ENCODE measurements at places on chromosomes 16 and 17. TPM values are rescaled to one million over a fixed set of nuclear protein-coding genes. Genes with fewer than 3 reads are reported as not detected.

DNA sequence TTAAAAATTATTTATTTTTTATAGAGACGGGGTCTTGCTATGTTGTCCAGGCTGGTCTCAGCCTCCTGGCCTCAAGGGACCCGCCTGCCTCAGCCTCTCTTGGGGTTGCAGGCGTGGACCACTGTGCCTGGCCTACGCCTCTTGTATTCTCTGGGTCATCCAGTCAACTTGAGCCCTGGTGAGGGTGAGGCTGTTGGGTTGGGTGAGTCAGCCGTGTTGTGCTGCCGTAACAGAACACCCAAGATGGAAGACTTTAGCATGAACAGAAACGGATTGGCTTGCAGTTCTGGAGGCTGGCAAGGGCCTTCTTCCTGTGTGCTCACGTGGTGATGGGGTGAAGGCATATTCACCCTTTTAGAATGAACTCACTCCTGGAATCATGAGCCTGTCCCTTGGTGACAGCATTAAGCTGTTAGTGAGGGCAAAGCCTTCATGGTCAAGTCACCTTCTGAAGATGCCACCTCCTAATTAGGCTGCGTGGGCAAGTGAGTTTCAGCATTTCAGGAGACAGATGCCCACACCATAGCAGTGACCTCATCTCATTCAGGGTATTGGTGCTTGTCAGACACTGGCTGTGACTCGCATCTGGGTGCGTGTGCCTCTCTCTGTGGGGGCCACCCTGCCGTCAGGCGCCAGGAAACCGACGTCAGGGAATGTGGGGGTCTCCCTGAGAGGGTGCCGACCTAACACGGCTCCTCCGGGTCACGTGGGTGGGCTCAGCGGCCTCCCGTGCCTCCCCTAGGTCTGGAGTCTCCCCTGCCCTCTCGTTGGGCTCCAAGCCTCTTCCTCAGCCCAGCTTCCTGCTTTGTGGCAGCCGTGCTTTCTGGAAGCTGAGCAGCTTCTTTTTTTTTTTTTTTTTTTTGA is 49.8 kb downstream of the WDR45B start:
- no peak for DNase-seq

The TRAF4 gene
- 93.0 TPM for polyA plus RNA-seq

The HNF1B gene
- polyA plus RNA-seq: 0.17 TPM

DNA sequence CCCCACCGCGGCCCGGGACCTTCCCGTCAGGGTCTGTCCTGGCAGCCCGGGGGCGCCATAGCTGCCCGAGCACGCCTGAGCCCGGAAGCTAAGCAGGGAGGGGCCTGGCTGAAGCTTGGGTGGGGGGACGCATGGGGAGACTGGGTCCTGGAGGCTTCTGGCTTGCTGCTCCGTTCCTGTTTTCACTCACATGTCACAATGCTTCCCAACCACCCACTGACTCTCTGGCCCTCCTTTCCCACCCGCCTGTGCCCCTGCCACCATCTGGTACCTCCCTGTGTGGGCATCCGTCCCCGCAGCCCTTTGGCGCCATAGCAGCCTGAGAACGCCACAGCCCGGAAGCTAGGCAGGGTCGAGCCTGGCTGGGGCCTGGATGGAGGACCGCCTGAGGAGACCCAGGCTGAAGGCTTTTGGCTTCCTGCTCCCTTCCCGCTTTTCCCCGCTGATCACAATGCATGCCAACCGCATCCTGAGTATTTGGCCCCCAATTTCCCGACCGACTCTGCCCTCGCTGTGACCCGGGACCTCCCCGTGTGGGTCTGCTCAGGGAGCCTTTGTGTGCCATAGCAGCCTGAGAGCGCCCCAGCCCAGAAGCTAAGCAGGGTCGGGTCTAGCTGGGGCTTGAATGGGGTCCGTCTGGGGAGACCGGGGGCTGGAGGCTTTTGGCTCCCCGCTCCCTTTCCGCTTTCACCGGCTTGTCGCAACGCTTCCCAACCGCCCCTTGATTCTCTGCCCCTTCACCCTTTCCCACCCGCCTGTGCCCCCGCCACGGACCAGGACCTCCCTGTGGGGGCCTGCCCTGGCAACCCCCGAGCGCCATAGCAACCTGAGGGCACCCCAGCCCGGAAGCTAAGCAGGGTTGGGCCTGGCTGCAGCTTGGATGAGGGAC is 2290.1 kb downstream of the TP53TG3F start:
- DNase-seq: no peak

The BAIAP3 gene
- 0.40 TPM for polyA plus RNA-seq

- no peak for DNase-seq
Measured at GRCh38 chr17:2018716-2019510, 6.2 kb downstream of the RTN4RL1 start.

GRCh38 chr16:65213866-65214595 is 92.2 kb upstream of the CDH11 start:
- DNase-seq: no peak

DNA sequence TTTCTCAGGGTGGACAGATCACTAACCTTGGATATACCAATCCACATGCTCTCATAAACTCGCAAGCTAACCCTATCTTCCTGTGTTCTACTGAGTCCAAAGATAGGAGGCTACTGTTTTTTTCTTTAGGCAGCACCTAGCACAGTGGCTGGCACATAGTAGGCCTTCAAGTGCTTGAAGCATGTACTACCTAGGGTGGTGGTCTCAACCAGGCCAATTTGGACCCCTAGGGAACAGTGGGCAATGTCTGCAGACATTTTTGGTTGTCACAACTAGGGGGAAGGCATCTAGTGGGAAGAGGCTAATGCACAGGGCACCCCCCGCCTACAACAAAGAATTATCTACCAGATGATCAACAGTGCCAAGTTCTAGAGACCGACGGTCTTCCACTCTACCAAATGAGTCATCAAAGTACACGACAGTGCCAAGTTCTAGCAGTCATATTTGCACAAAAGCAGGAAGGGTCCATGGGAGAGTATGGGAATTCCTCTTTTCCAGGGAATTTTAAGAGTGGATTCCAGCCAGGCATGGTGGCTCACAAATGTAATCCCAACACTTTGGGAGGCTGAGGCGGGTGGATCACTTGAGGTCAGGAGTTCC is 390.3 kb downstream of the SLC39A11 start:
- DNase-seq: no peak

The C16orf78 gene
- not detected for polyA plus RNA-seq

The PITPNM3 gene
- not detected for polyA plus RNA-seq

The ACSM2A gene
- 0.15 TPM for polyA plus RNA-seq

The FADS6 gene
- polyA plus RNA-seq: 0.07 TPM

The NKD1 gene
- polyA plus RNA-seq: not detected

The KRTAP9-8 gene
- not detected for polyA plus RNA-seq

The SOX9 gene
- 9.6 TPM for polyA plus RNA-seq

The GOT2 gene
- 53.0 TPM for polyA plus RNA-seq

DNA sequence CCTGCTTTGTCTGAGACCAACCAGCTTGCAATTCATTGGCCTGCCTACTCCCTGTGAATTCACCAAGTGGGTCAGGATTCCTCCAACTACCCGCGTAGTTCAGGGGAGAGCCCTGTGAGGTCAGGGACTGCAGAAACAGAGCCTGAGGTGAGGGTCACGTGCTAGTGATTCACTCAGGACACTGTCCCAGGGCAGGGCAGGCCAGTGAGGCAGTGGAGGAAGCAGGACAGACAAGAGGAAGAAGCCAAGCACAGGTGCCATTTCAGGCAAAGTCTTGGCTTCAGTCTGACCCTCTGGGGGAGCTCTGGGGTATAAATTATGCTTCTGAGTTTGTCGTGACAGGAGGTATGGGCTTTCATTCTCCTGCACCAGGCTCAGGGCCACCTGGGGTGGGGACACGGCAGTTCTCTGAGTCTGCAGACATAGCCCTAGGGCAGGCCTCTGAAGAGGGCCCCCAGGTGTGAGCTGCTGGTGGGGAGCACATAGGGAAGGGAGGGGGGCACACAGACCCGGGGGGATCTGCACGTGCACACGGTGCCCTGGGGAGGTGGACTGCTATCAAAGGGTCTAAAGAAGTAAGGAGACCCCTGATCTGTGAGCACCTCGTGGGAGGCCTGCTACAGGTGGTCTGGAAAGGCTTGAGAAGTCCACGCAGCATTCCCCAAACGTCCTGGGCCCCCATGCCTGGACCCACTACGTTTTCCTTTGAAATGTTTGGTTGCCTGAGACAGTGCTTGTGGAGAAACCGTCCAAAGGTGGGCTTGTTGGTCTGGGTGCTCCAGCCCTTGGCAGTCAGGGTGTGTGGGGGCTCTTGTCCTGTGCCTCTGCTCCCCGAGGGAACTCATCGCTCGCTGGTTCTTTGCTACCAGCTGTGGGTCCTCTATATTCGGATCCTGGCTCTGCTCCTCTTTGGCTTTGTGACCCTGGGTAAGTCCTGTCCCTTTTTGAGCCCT is 46.4 kb downstream of the NKD1 start:
- DNase-seq: no peak

DNA sequence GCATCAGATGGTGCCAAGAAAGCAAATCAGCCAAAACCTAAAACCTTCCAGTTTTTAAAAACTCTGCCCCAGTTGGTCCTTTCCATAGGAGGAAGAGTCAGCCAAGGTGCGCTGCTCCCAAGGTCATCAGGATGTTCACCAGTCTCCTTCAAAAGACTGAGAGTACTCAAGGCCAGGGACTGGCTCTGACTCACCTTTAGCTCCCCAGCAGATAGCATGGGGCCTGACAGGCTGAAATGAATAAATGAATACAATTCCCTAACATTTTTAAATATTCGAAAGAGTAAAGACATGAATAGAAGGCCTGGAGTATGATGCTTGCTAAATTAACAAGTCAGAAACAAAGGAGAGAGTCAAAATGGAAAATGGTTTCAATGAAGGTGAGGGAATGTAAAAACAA is 19.2 kb downstream of the EFTUD2 start:
- DNase-seq: no peak

DNA sequence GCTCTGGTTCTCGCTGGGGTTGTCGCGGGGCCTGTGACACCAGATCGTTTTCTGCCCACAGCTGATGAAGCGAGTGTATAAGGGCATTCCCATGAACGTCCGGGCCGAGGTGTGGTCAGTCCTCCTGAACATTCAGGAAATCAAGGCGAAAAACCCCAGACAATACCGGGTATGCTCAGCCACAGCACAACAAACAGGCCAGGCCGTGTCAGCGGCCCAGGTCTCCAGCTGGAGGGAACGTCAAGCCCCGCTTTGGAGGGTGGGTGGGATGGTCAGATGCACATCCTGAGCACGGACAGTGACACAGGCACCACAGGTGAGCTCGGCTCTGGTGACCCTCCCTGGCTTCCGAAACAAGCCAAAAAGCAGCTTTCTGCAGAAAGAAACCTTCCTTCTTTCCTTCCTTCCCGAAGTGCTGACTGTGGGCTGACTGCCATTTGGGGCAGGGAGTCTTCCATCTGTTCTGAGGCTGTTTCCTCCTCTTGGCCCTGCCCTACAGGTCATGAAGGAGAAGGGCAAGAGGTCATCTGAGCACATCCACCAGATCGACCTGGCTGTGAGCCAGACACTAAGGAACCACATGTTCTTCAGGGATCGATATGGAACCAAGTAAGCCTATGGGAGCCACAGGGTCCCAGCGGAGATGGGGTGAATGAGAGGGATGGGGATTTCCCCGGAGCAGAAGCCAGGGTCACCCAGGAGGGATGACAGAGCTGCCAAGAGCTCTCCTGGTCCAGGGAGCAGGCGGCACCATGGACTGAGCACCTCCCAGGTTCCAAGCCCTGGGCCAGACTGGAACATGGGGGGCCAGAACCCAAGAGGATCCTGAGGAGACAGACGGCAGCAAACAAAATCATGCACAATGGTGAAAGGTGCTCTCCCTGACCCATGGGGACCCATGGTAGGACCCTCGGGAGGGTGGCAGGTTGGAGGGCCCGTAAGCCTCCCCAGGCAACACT is 79.4 kb downstream of the GOSR1 start:
- no peak for DNase-seq

GRCh38 chr17:31321966-31322365 is 544 bp upstream of the EVI2A start:
- DNase-seq: no peak

- DNase-seq: no peak
Measured at GRCh38 chr16:87703835-87704375, 61.9 kb downstream of the KLHDC4 start.

DNA sequence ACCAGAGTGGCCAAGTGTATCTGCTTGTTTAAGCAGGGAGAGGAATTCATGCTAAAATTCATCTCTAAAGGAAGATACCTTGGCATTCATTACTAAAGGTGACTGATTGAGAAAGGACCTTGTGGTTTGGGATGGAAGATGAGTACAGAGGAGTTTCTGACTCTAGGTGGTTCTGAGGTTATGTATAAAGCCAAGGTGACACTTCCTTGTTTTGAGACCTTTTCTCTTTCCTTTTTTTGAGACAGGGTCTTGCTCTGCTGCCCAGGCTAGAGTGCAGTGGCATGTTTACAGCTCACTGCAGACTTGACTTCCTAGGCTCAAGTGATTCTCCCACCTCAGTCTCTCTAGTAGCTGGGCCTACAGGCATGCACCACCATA is 9.1 kb downstream of the ABHD15 start:
- no peak for DNase-seq

DNA sequence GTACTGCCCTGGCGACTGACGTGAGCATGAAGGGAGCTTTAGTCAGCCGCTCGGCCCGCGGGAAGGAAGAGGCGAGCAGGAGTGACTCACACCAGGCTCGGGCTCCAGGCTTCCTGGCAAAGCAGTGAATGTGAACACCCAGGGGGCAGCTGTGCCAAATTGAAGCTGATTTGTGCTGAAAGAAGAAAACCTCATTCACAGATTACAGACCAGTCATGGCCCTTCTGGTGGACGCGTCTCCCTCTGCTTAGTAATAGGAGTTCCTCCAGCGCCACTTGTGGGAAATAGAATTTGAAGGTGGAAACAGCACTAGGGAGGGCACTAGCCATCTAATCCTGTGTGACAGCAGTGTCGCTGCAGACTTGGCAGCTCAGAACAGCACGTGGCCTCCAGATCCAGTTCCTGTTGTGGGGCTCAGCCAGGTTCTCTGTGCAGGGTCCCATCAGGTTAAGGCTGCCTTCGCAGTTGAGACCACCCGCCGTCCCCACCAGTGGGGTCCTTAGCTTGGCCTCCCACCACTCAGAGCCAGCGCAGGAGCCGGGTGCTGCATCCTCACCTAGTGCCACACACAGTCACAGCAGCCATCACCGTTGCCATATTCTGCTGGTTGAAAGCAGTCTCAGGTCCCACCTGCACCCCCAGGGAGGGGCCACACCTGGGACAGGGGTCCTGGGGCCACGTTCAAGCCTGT is 164.5 kb upstream of the CHMP6 start:
- no peak for DNase-seq

The RHBDF1 gene
- polyA plus RNA-seq: not detected

DNA sequence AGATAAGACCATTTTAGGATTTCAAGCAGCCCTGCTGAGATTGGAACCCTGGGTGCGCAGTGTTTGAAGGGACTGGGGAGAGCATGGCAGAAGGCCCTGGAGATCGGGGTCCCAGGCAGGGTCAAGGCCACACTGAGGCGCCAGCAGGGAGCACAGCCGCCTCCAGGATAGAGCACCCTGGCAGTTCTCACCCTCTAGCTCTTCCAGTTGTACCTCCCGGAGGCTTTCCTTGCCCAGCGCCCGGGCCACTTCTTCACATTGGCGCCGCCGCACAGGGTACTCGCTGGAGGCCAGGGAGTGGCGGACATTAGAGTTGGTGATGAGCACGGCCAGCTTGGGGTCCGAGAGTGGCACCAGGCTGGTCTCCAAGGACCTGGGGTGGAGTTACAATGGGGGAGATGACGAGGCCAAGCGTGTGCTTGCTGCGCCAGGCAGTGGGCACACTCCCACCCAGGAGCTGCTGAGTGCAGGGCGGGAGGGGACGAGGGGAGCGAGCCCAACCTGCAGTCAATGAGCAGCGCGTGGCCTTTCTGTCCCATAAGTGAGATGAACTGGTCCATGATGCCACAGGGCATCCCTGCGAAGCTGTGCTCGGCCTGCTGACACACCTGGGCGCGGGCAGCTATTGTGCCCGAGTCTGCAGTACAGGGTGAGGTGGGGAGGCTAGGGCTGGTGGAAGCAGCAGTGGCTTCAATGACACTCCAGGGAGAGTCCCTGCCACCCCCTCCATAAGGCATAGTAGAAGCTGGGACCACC is 2.3 kb downstream of the GALK1 start:
- DNase-seq: no peak

The FOXL1 gene
- 0.30 TPM for polyA plus RNA-seq

The TOB1 gene
- polyA plus RNA-seq: 57.6 TPM

All from muscle of arm (tissue), 14 donors.